ENCODE measurements at places on chromosomes 2 and 18. TPM values are rescaled to one million over a fixed set of nuclear protein-coding genes. Genes with fewer than 3 reads are reported as not detected.

The TPGS2 gene
- 137 TPM for total RNA-seq

The TMEM37 gene
- not detected for total RNA-seq

The SPATA3 gene
- total RNA-seq: not detected

DNA sequence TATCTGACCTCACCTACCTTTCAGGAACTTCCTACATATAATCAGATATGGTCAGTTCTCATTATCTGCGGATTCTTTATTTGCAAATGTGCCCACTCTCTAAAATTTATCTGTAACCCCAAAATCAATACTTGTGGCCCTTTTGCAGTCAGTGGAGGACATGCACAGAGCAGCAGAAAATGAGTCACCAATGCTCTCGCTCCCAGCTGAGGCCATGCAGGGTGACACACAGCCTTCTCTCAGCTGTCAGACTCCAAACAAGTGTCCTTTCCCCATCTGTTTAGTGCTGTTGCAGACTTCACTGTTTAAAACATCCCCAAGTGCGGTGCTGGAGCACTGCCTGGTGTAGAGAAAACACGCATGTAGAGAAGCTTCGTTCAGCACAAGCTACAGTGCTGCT is 171.9 kb upstream of the SALL3 start:
- DNase-seq: no peak

DNA sequence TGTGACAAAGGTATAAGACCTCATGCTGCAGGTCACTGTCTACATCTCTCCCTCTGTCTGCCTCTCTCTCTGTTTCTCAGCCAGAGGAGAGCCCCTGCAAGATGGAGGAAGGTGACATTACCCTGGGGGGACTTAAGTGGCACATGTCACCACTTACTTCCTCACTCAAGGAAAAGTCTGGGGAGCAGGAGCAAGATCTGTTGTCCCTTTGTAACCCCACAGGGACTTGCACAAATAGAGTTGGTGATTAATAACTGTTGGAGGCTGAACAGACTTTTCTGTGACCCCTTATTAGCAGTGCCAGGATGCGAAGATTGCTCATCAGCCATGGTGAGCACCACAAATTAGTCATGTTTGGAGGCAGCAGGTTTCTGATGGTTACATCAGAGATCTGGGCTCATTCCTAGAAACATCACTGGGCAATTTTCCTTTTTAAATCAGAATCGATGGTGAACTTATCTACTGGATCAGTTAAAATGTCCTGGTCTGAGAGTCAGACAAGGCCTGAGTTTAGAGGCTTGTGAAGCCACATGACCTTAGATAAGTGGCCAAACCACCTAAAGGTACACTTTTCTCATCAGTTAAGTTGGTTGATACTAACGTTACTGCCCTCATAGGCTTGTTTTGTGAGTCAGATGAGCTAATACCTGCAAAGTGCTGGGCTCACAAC is 81.2 kb upstream of the LTBP1 start:
- DNase-seq: no peak

- DNase-seq: no peak
Observed at GRCh38 chr18:7072593-7072992, 45.0 kb downstream of the LAMA1 start.

- DNase-seq: no peak
Observed at GRCh38 chr2:192265751-192266150, 71.0 kb upstream of the TMEFF2 start.

DNA sequence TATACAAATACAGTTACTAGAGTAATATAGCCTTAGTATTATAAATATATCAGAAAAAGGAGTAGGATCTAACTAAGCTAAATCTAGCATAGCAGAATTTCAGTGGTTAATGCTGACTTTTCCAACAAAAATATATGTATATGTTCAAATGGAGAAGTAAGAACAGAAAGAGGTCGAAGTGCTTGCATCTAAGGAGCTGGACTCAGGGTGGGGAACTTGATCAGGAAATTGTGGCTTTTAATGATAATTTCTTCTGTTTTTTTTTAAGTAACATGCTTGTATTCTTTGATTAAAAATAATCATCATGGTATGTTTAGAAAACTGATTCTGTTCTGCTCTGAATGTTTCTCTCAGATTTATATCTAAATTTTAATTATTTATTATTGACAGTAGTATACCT is 327.1 kb downstream of the GALNT13 start:
- DNase-seq: no peak

The CD8B2 gene
- 3.7 TPM for total RNA-seq

Measured in activated CD8-positive, alpha-beta T cell treated with anti-CD3 and anti-CD28 coated beads, Interleukin-2, amount 10 ng/mL, durations not matched to agents 7 days and 5 days (primary cell).